ENCODE measurements at places on chromosomes 2 and 18. TPM values are rescaled to one million over a fixed set of nuclear protein-coding genes. Genes with fewer than 3 reads are reported as not detected.

Gene DSG2
- 12.5 TPM for total RNA-seq

Gene NYAP2
- not detected for total RNA-seq

Gene TMEM247
- 0.43 TPM for total RNA-seq

Gene KCMF1
- total RNA-seq, result 75.9 TPM

Gene TBC1D8
- 8.1 TPM for total RNA-seq

Gene IL36G
- not detected for total RNA-seq

Gene UGT1A5
- not detected for total RNA-seq

Gene SPC25
- total RNA-seq, result 7.6 TPM

Gene LYPD6
- 12.0 TPM for total RNA-seq

Gene GPBAR1
- total RNA-seq, result 0.22 TPM

Gene MYCN
- 2.1 TPM for total RNA-seq

Gene MAB21L4
- not detected for total RNA-seq

Gene ARHGAP28
- 0.44 TPM for total RNA-seq

Gene LIMS3
- 3.1 TPM for total RNA-seq

Gene TSN
- 31.7 TPM for total RNA-seq

Gene IHH
- under 0.01 TPM for total RNA-seq

Gene ANO7
- 0.22 TPM for total RNA-seq

Gene SLC19A3
- 2.4 TPM for total RNA-seq

Gene TUBA3E
- not detected for total RNA-seq

Gene NGEF
- 0.57 TPM for total RNA-seq

Gene KLHL41
- total RNA-seq, result 0.14 TPM

Gene MGAT4A
- total RNA-seq, result 0.22 TPM

Gene NETO1
- 0.72 TPM for total RNA-seq

Gene UGT1A10
- total RNA-seq, result 0.22 TPM

Gene MARCHF4
- 8.7 TPM for total RNA-seq

Gene HNMT
- total RNA-seq, result 20.3 TPM

Gene GNAL
- total RNA-seq, result 0.14 TPM

Gene CEBPZ
- total RNA-seq, result 43.2 TPM

Gene SDC1
- total RNA-seq, result 7.9 TPM

Gene RPRM
- total RNA-seq, result not detected

Gene COL6A3
- 482 TPM for total RNA-seq

Gene SCN9A
- total RNA-seq, result 60.1 TPM

Gene GRB14
- total RNA-seq, result not detected

Gene CCDC148
- total RNA-seq, result 0.86 TPM

Gene CRYGD
- total RNA-seq, result not detected

Gene TFPI
- total RNA-seq, result 239 TPM

Gene MBD1
- 114 TPM for total RNA-seq

Gene PPIG
- 23.3 TPM for total RNA-seq

Gene CARF
- 3.3 TPM for total RNA-seq

Gene DES
- 7.2 TPM for total RNA-seq

Gene SP5
- total RNA-seq, result not detected

Gene SIX3
- not detected for total RNA-seq

Gene PJVK
- 1.5 TPM for total RNA-seq

Gene IL1RL1
- total RNA-seq, result 0.22 TPM

Gene ASNSD1
- 66.1 TPM for total RNA-seq

Gene ELOA2
- total RNA-seq, result not detected

Gene GCC2
- 26.2 TPM for total RNA-seq

Gene MLPH
- 32.2 TPM for total RNA-seq

Gene GPR39
- total RNA-seq, result 21.2 TPM

Gene GKN1
- total RNA-seq, result 0.22 TPM

Gene TEX44
- total RNA-seq, result not detected

Gene TMEFF2
- total RNA-seq, result not detected

Gene SERPINB13
- not detected for total RNA-seq

Measured in placental pericyte (primary cell).